ENCODE measurements at places on chromosomes 11 and 22.

DNA sequence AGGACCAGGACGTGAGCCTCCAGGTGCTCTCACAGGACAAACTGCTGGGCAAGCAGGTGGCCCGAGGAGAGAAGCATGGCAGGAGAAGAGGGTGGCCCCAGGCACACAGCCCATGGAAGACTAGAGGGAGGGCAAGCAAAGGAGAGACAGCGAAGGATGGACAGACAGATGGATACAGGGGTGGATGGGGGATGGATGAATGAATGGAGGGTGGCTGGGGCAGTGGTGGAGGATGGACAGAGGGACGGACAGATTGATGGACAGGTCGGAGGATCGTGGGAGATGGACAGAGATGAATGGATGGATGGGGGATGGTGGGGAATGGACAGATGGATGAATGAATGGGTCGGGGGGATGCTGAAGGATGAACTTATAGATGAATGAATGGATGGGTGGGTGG is 22.7 kb downstream of the ARVCF start:
- DNase-seq = no peak

- no peak for DNase-seq
These were observed 49.9 kb downstream of the ARFGAP3 start for GRCh38 chr22:42807185-42807584.

DNA sequence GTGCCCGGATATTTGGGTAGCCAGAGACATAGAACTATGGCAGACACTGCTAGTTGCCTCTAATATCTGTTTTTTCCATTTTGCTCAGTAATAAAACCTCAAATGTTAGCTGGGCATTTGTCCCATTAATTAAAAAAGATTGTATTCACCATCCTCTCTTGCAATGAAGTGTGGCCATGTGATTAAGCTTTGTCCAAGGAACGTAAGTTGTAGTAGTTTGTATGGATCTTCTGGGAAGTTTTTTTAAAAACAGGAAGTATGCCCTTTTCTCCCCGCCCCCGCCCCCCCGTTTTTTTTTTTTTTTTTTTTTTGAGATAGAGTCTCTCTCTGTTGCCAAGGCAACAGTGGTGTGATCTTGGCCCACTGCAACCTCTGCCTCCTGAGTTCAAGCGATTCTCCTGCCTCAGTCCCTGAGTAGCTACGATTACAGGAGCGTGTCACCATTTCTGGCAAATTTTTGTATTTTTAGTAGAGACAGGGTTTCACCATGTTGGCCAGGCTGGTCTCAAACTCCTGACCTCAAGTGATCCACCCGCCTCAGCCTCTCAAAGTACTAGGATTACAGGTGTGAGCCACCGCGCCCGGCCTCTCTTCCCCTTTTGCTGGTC is 1.7 kb upstream of the TMEM135 start:
- DNase-seq = no peak

DNA sequence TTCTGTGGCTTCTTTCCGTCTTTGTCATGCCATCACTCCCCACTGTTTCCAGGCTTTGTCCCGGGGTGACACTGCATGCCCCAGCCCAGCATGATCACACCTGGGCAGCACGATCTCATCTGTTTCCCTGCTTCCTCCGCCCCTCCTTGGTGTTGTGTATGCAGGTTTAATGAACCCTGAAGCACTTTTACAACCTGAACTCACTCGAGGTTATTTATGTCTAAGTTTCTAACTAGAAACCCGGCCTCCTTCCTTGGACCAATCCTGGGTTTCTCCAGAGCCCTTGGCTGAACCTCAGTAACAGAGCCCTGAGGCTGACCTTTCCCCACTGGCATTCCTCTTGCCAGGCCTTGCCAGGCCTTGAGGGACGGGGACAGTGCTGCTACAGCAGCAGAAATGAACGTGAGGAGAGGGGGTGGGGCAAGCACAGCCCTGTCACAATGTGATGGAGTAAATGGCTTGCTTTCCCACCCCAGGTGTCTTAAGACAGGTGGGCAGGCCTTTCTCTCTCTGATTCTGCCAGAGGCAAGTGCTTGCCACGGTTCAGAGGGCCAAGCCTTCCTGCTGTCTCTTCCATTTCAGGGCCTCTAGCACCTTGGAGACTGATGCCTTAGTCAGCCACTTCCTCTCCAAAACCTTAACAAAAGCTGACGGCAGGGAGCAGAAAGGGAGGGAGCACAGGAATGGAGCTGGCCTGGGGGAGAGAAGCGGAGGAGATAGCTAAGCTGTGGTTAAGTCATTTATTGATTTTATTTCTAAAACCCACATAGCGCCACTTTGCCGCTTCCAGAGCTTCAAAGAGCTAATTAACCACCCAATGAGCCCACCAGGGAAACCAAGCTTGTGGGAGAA is 3.1 kb upstream of the PYGM start:
- no peak for DNase-seq

DNA sequence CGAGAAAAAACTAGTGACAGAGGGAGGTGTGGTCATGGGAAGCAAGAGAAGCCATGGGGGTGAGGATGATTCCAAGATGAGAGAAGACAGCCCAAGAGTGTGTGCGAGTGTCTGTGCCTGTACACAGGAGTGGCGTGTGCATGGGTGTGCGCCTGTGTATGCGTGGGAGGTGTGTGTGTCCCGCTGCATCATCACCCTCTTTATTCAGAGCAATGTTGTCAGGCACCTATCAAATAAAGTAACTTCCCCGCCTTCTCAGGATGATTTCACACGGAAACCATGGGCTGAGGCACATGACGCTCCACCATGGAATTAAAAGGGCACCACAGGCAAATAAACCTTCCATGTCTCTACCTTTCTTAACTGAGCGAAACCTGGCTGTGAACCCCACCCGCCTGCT is 24.6 kb downstream of the MS4A10 start:
- DNase-seq = no peak

- DNase-seq = peak; percentile 13
These were observed 53.5 kb downstream of the ENTHD1 start for GRCh38 chr22:39839917-39840510.

DNA sequence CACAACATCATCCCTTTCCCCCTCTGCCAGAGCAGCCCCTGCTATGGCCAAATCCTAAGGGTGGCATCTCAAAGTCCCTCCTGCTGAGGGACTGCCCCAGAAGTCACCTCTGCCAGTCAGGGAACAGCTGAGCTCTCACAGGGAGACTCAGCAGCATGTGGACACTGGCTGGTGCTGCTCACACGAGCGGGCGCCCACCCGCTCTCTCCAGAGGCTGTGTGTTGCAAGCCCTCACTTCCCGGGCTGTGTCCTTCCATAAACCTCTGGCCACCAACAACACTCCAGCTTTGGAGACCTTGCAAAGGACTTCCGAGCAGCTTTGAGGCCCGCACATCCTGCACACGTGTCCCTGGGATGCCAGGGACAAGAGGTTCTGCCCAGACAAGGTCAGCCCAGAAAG is 2.8 kb downstream of the IGSF9B start:
- no peak for DNase-seq

DNA sequence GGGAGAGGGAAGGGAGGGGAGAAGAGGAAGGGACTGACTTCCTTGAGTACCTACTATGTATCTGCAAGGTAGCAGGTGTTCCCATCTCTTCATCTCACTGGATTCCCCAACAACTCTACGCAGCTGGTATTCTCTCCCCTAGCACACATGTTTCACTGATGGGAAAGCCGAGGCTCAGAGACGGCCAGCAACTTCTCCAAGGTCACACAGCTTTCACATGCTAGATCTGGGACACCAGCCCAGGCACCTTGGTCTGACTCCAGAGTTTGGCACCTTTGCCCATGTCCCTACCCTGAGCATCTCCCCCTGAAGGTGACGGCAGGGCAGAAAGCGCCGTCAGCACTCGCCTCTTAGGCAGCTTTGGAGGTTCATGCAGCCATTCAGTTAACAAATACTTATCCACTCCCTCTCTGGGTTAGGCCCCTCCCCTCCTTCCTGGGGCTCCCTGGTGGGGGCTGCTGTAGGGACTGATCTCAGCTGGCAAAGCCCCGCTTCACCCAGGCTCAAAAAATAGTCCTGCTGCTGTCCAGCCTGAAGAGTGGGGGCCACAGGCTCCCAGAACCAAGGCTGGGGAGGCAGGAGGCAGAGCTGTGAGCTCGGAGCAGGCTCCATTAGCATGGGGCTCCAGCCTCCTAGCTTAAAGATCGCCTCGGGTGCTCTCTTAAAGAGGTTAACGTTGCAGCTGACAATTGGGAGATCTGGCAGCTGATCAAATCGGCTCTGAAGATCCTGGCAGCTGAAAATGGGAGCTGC is 79.4 kb downstream of the IGLL1 start:
- no peak for DNase-seq

GRCh38 chr11:71252770-71253730 is 673 bp upstream of the SHANK2 start:
- no peak for DNase-seq

- no peak for DNase-seq
These were observed 36.1 kb downstream of the TTC12 start for GRCh38 chr11:113350336-113351067.

- DNase-seq = no peak
These were observed 55.1 kb upstream of the PDGFD start for GRCh38 chr11:104219096-104219495.

- DNase-seq = no peak
These were observed 3.1 kb downstream of the SCO2 start for GRCh38 chr22:50522208-50522805.

- DNase-seq = no peak
These were observed 14.4 kb upstream of the SERPINH1 start for GRCh38 chr11:75547617-75548058.

- no peak for DNase-seq
These were observed 8.2 kb downstream of the ABCG4 start for GRCh38 chr11:119157063-119157462.

DNA sequence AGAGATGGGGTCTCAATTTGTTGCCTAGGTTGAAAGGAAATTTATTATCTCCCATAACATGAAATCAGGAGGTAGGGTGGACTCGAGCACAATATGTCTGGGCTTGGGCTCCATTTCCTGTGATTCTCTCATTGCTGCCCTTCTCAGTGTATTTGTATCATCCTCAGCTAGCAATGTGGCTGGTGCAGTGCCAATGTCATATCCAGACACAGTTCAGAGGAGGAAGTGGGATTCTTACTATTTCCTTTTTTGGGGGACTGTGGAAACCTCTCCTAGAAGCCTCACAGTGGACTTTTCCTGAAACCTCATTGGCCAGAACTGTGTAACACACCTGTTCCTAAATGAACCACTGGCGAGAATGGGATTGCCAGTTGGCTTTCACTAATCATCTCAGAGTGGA is 21.0 kb upstream of the SWAP70 start:
- DNase-seq = no peak

- no peak for DNase-seq
These were observed 26.2 kb downstream of the RRP7A start for GRCh38 chr22:42493393-42493792.

GRCh38 chr11:63472372-63472771 is 18.6 kb downstream of the PLAAT5 start:
- no peak for DNase-seq

DNA sequence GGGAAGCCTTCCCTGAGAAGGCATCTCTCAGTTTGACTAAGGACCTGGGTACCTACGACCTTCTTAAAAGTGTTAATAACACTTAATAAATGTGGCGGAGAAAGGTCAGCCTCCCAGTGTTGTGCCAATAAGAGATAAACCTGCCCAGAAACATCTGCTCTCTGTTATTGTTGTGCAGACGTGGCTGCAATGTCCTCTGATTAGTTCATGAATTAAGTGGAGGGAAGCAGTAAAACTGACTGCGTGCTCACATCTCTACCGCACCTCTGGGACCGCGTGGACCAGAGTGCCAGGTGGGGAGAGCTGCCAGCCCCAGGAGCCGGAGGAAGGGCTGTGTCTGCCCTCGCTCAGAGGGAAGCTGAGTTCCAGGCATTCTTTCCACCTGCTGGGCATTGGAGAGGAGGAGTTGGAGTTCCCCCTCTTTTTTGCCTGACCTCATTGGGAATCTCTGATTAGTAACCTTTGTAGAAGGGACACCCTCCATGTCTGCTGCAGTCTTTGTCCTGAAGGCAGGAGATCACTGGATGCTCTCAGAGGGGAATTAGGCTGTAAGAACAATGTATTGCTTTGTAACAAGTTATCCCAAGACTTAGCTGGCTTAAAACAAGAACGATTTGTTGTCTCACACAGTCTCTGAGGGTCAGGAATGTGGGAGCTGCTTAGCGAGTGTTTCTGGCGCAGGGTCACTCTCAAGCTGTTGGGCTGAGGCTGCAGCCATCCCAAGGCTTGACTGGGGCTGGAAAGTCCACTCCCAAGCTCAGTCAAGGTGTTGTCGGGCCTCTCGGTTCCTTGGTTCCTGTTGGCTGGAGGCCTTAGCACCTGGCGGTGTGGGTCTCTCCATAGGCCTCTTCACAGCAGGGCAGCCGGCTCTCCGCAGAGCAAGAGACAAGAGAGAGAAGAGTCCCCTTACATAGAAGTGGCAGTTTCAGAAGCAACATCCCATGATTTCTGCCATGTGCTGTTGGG is 247.6 kb upstream of the TBCEL start:
- no peak for DNase-seq

GRCh38 chr22:38309614-38310517 is 7.4 kb downstream of the CSNK1E start:
- DNase-seq = no peak

- DNase-seq = no peak
These were observed 18.3 kb downstream of the HMGXB4 start for GRCh38 chr22:35275580-35275979.

DNA sequence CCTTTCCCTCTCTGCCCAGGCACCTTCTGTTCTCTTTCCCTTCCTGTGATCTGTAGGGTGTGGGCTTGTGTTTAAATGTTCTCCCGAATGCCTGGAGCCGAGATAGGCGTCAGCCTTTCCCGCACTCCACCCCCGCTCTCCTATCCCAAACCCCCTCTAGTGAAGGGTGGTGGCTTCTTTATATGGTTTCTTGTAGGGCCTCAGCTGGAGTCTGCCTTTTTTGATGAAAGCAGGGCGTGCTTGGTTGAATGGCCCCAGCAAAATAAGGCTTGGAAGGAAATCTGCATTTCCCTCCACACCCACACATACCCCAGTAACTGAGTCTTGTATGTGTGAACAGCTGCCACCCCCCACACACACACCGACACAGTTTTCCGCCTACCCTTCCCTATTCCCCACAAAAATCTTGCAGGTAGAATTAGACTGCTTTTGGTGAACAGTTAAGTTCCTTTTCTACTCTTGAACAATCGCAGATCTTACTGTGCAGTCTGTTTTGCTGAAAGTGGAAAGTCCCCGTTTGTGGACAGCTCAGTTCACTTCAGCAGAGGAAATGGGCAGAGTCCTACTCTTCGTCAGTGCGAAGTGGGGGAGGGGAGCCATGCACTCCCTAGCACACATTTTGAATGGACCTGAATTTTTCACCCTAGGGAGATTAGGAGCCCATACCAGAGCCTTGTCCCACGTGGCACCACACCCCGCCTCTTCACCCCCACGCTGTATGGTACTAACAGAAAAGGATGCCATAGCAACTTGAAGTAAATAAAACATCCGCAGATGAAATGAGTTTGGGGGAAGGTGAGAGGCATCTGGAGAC is 25.5 kb upstream of the GRK2 start:
- peak; percentile 79 for DNase-seq

DNA sequence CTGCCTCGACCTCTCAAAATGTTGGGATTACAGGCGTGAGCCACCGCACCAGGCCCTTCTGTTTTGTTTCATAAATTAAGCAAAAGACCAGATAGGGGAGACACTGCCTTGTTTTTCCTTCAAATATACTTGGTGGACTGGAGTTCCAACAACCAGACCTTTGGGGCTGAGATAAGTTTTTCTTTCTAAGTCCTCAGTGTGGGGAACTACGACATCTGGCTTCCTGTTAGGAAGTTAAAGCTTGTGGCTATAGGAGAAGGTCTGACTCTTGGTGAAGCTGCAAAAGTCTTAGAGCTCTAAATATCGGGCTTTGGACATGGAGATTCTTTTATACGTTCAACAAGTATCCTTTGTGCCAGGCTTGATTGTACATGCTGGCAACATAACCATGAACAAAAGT is 64.1 kb upstream of the EED start:
- DNase-seq = no peak
